Vagina (tissue), 2 donors: ENCODE measurements at places on chromosomes 5 and 9.

GRCh38 chr9:15570769-15571168 lies 17.9 kb downstream of the CCDC171 start:
- no peak for DNase-seq

DNA sequence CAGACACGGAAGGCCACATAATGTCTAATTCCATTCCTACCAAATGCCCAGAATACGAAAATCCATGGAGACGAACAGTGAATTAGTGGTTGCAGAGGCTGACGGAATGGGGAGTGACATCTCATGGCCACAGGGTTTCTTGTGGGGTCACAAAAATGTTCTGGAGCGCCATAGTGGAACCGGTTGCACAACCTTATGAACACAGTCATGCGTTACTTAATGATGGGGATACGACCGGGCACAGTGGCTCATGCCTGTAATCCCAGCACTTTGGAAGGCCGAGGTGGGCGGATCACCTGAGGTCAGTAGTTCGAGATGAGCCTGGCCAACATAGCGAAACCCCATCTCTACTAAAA lies 26.0 kb upstream of the TTLL11 start:
- DNase-seq = no peak

DNA sequence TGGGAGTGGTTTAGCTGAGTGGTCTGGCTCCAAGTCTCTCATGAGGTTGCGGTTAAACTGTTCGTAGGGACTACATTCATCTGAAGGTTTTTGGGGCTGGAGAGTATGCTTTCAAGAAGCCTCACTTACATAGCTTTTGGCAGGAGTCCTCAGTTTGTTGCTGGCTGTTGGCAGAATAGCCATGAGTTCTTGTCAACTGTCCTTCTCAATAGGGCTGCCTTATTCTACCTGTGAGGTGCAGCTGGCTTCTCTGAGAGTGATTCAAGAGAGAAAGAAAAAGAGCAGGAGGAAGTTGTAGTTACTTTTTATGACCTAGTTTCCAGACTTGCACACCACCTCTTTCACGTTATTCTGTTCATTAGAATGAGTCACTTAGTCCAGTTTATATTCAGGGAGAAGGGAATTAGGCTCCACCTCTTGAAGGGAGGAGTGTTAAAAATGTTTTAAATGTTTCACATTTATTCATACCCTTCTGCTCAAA lies 33.2 kb downstream of the YTHDC2 start:
- no peak for DNase-seq

DNA sequence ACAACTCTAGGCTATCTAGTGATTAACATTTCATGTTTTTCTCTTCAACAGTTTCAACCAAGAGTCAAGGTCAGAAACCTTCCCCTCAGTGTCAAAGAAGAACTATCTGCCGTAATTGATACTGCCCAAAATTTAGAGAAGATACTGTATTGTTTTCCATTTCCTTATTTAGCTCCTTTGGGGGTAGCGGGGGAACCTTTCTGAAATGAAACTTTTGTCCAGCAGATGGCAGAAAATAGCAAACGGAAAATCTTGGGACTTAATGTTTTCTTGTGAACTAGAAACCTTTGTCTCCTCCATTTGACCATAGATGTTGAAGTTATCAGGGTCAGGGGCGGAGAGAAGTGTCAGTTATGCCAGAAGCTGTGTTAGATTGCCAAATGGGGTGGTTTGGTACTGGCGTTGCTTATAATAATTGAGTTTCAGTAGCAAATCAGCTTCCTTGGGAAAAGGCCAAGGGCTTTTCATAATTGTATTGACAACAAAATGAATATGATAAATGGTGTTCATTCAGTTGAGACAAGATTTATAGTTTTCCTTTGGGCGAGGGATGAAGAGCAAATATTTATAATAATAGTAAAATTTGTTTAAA lies 101.7 kb upstream of the TLX3 start:
- no peak for DNase-seq

DNA sequence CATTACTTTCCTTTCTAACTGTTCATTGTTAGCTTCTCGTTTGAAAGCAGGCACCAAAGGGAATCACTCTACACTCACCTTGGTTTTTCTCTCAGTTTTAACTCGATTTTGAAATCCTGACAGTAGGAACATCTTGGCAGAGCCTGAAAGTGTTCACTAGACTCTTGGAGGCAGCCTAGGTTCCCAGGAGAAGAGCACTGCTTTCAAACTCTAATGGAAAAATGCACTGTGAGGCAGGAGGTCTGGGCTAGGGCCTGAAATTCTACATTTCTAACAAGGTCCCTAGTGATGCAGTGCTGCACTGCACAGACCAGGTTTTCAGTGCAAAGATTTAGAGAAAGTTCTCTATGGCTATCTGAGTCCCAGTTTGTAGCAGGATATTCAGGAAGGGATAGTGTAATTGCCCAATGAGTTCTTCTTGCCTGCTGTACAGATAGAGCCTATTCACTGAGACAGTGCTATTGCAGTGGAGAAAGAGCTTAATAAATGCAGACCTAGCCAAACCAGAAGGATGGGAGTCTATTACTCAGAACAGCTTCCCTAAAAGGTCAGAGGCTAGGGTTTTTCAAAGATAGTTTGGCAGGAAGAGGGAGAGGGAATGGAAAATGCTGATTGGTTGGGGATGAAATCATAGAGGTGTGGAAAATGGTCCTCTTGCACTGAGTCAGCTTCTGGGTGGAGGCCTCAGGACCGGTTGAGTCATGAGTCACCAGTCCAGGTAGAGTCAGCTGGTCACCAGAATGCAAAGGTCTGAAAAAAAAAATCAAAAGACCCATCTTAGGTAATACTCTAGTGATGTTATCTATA lies 153.9 kb downstream of the GPBP1 start:
- no peak for DNase-seq

DNA sequence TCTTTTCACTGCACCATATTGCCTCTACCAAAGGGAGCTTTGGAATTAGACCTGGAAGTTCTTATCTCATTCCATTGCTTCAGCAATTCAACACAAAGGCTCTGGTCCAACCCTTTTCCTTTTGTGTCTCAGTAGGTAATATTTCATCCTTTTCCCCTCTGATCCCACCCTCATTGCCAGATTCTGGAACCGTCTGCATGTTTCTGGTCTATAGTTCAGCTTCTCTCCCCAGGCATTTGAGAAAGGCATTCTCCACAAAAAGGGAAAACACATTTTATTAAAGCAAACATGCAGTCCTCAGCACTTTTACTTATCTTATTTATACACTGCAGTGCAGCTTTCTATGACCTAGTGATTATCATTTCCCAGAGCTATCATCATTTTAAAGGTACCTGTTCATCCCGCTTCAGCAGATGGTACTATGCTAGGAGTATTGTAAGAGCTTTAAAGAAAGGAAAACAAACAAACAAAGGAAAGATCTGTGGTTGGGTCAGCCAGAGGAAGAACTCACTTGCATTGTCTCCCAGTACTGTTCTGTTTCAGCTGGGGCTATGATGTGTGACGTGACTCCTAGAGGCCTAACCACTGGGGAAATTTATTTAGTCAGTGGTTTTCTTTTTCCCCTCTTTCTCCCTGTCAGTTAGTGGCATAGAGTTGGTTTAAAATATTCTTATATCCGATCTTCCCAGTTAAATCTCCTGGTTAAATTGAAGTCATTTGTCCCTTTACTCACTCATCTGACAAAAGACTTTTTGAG lies 269.2 kb downstream of the TMEM38B start:
- DNase-seq = no peak

GRCh38 chr9:15146268-15146700 lies 160.7 kb downstream of the TTC39B start:
- no peak for DNase-seq

DNA sequence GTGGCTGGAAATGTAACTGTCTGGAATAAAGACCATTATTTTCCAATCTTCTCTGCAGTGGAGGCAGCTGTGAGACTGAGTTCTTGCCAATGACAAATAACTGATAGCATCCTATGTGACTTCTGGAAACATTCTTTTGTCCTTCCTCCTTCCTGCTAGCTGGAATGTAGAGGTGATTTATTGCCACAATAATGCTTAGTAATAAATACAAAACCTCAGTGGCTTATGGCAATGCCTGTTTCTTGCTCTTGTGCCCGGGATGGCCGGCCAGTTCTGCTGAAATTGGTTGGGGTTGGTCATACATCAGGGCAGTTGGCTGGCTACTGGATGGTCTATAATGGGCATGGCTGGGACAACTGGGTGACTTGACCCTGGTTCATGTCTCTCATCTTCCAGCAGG lies 12.2 kb upstream of the TEX48 start:
- DNase-seq = no peak

- no peak for DNase-seq
Observed at GRCh38 chr5:90111364-90112032, 298.1 kb downstream of the CETN3 start.

DNA sequence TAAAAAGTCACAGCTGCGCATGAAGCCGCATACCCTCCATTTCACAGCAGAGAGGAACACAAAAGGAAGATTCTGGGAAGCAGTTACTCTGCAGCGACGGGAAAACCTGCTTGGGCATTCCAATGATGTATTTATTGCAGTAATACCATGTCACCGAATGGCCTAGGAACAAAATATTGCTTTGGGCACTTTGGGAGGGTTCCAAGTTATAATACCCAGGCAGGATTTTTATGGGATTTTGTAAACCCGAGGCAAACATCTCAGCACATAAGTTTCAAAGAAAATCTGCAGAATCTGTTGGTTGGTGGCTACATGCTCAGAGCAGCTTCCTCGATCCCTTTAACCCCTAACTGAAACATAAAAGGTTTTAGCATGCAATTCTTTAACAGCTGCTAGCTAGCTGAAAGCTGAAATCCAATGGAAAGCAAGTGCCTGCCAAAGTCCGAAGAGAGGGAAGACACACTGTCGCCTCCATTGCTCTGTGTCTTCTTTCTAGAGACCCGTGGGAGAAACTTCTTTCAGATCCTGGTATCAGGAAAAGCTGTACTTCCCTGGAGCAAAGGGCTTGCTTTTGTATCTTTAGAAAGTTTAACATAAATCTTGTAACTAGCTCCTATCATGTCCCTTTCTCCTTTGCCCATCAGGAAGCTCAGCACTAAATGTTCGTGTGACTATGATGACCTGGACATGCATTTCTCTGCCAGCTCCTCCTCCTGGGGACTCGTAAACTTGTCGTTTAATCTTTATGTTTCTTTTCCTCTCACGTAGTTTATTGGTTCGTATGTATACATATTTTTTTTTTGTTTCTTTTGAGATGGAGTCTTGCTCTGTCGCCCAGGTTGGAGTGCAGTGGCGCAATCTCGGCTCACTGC lies 195.0 kb downstream of the MAPKAP1 start:
- no peak for DNase-seq

- DNase-seq = no peak
Observed at GRCh38 chr5:143427122-143427735, 23.7 kb upstream of the NR3C1 start.

GRCh38 chr5:41404757-41405156 lies 105.6 kb downstream of the PLCXD3 start:
- DNase-seq = no peak

GRCh38 chr9:92133949-92134604 lies 18.9 kb upstream of the SPTLC1 start:
- no peak for DNase-seq

DNA sequence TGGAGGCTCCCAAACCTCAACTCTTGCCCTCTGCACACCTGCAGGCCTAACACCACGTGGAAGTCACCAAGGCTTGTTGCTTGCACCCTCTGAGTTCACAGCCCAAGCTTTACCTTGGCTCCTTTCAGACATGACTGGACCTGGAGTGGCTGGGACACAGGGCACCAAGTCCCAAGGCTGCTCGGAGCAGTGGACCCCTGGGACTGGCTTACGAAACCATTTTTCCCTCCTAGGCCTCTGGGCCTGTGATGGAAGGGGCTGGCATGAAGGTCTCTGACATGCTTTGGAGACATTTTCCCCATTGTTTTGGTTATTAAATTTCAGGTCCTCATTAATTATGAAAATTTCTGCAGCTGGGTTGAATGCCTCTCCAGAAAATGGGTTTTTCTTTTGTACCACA lies 994.4 kb upstream of the NUDT12 start:
- no peak for DNase-seq

DNA sequence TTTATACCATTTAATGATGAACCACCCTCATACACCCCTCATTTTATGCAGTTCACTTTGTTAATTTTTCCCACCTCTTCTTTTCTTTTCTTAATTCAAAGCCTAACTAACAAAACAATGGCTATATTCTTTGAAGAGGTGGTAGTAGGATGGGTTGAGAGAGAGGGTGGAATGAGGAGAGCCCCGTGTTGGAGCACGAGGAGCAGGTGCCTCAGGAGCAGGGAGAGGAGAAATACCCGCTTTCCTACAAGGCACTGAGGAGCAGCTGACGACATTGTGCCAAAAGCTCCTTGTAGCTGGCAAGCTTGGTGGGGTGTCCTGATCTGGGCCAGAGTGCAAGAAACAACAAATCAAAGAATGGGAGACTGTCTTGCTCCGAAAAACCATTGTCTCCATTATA lies 129.6 kb downstream of the HTR4 start:
- no peak for DNase-seq

GRCh38 chr9:134379831-134380365 lies 53.6 kb downstream of the RXRA start:
- no peak for DNase-seq

DNA sequence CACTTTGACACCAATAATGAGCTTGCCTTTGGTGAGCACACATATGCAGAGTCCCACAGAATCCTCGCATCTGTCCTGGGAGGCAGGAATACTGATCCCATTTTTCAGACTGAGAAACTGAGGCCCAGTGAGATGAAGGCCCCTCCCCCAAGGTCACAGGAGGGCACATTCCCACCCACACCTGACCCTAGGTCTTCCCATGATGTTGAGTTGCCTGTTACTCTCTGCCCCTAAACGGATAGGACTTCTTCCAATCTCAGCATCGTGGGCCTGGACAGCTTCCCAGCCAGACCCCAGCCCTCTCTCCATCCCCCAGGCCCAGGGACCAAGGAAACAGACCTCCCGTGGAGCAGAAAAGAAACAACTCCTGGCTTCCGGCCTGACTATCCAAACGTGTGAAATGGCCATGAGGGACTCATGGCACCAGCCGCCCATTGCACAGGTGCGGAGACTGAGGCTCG lies 877 bp downstream of the SH3GLB2 start:
- DNase-seq = no peak

- DNase-seq = no peak
Observed at GRCh38 chr5:77560677-77561263, 68.7 kb upstream of the WDR41 start.

DNA sequence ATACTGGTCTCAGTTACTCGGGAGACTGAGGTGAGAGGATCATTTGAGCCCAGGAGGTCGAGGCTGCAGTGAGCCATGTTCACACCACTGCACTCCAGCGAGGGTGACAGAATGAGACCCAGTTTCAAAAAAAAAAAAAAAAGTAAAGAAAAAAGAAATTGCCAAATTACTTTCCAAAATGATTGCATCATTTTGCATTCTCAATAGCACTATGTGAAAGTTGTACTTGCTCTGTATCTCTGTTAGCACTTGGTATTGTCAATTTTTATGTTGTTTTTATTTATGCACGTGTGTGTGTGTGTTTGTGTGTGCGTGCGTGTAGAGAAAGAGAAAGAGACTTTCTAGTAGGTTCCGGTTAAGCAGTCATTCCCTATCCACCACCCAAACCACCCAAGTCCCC lies 328.4 kb downstream of the RAB3C start:
- no peak for DNase-seq

- DNase-seq = no peak
Observed at GRCh38 chr9:3648266-3648665, 122.5 kb upstream of the RFX3 start.
